HL-60 (cell line): ENCODE measurements at places on chromosomes 4 and X.

GRCh38 chrX:84729809-84730208, 227.6 kb upstream of the HDX start:
- peak; percentile 19 for DNase-seq

DNA sequence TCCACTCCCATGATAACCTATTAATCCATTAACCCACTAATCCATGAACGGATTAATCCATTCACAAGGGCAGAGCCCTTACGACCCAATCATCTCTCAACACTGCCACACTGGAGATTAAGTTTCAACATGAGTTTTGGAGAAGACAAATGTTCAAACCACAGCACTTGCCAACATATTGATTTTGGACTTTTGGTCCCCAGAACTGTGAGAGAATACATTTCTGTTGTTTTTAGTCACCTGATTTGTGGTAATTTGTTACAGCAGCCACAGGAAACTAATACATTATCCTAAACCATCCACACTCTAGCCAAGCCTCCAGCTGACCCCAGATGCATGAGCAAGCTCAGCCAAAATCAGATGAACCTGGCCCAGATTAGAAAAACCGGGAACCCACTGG, 22.4 kb downstream of the SEC24D start:
- no peak for DNase-seq

DNA sequence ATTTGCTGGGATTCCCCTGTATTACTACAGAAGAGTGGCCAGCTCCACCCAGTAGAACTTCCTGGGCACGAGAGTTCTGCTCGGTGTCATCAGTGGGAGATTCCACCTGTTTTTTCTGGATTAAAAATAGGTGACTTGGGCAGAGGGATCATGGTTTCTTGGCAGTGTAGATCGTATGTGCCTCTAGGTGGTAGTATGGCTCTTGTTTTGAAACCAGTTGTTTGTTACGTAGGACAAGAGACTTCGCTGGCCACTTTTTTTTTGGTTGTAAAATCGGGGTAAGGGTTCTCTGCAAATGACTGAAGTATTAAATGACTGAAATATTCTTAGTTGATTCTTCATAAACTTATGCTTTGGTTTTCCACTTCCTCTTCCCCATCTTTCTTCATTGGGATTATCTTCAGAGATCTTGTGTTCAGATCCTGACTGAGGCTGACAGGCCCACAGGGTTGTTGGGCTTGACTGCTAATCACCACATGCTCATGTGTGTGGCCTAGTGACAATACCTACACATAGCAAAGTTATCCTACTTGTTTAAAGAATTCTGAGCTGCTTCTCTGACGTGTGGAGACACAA, 43.8 kb upstream of the WDR1 start:
- DNase-seq: no peak

GRCh38 chr4:30768277-30768676, 48.1 kb downstream of the PCDH7 start:
- DNase-seq: no peak

- no peak for DNase-seq
These were observed 552.7 kb upstream of the SLIT2 start for GRCh38 chr4:19698961-19699360.

GRCh38 chrX:44162964-44163475, 180.5 kb downstream of the EFHC2 start:
- DNase-seq: no peak

- no peak for DNase-seq
These were observed 9.7 kb upstream of the TMEM165 start for GRCh38 chr4:55386073-55386472.

- DNase-seq: no peak
These were observed 27.2 kb downstream of the NOP14 start for GRCh38 chr4:2935762-2936743.

DNA sequence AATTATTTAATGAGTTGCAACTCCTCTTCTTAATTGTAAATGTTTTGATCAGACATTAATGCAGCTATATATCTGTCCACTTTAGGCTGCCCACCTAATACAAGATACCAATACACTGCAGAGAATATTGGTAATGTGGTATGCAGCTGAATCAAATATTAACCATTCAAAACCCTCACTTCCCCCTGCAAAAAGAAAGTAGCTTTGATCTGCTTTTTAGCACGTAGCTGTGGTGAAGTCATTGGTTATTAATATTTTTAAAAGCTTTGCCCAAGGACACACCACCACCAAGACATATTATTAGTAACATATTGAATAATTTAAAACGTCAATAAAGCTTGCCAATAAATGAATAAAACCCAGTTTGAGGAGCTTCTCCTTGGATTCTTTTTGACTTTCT, 28.6 kb upstream of the CYP2U1 start:
- no peak for DNase-seq

GRCh38 chr4:90357117-90357710, 230.0 kb downstream of the CCSER1 start:
- DNase-seq: peak; percentile 12

DNA sequence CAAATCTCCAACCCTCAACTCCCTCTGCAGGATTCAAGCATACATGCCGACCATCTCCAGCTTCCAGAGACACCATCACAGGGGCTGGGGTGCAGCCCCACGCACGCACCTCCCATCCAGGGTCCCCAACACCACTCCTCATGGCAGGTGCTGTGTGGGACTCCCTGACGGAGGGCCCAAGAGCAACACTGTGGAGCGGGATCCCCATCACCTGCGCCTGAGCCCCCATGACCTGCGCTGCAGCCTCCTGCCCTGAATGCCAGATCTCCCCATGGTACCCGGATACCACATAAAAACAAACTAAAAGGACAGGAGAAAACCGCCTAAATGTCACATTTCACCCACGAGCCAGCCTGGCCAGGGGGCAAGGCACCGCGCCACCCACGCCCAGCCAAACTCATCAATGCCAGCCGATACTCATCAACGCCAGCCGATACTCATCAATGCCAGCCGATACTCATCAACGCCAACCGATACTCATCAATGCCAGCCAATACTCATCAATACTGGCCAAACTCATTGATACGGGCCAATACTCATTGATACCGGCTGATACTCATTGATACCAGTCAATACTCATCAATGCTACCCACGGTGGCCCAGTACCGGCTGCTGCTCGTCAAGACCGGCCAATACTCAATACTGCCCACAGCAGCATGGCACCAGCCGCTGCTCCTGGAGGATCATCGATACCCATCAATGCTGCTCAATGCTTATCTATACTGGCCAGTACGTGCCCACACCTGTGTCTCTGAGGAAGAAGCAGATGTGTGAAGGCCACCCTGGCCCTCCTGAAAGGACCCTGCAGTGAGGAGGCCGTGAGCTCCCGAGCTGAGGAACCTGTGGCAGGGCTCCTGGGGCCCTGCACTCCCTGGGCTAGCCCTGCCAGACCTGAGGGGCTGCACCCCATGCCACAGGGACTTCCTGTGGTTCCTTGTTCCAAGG, 6.2 kb downstream of the CTBP1 start:
- no peak for DNase-seq

DNA sequence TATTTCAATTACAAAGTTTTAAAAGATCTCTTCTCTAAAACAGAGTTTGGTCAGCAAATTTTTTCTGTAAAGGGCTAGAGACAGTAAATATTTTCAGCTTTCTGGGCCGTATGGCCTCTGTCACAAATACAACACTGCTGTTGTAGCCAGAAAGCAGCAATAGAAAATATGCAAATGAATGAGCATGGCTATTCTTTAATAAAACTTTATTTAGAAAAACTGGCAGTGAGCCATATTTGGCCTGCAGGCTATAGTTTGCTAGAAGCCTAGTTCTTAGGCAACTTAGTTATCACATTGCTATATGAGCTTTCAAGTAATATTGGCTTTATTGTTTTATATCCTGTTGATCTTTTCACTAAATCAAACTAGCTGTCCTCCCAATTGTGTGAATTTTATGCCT, 26.5 kb upstream of the XK start:
- no peak for DNase-seq

DNA sequence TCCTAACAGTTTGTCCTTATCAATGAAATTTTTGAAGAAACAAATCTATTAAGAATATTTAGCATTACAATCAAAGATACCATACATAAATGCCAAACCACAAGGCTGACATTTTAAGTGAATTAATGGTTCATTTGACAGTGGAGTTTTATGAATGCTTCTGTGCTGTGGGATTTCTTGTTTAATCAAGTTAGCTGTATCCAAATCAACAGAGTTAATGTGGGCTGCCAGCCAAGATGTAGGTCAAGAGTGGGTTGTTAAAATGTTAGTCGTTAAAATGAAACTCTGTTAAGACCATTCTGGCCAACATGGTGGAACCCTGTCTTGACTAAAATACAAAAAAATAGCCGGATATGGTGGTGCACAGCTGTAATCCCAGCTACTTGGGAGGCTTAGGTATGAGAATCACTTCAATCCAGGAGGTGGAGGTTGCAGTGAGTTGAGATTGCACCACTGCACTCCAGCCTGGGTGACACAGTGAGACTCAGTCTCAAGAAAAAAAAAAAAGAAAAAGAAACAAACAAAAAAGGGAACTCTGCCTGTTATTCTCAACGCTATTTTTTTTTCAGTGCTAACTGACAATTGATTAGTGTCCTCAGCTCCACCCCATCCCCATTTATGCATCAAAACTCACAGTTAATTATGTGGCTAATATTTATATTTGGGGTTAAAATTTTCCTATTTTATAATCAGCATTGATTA, 20.2 kb downstream of the GPAT3 start:
- DNase-seq: peak; percentile 49

- no peak for DNase-seq
These were observed 268.1 kb downstream of the LAS1L start for GRCh38 chrX:65266482-65266881.

DNA sequence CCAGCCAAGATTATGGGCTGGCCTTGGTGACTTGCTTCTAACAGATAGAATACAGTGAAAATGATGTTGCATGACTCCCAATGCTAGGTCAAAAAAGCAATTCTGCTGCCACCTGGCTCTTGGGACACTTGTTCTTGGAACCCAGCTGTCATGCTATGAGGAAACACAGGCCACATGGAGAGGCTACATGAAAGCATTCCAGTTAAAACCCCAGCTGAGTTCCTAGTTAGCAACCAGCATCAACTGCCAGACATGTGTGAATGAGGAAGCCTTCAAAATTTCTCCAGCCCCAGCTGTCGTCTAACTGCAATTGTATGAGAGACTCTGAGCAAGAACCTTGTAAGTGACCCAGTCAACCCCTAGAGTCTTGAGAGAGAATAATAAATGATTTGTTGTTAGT, 105.2 kb upstream of the FGF16 start:
- DNase-seq: no peak

- DNase-seq: peak; percentile 9
These were observed 6.5 kb upstream of the SERTM2 start for GRCh38 chrX:111504941-111505340.

DNA sequence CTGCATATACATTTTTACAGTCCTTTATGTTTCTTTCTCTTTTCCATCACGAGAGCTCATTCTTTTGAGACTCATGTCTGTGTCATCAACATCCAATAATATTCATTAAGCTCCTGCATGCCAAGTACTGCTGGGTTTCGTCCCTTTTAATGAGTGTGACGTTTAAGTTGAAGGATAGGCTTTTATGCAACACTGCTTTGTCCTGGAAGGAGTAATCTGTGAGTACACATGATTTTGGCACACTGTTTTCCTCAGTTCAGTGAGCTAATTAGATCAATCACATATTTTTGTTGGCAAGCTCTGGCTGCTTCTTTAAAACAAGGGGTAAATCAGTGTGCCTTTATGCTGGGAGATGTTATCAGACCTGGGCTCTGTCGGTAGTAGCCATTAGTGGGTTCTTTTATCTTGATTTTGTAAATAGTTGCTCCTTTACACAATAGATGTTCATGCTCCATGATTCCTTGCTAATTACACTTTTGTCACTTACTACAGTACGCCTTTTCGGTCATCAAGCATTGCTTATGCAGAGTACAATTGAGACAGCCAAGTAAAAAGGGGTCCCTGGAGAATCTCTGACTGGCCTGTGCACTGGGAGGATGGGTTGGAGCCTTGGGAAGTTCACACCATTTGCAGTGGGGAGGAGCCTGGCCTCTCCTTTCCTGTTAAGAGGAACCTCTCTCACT, 132.6 kb downstream of the FHIP1A start:
- no peak for DNase-seq

GRCh38 chr4:20554134-20554533, 146.1 kb upstream of the PACRGL start:
- DNase-seq: no peak

DNA sequence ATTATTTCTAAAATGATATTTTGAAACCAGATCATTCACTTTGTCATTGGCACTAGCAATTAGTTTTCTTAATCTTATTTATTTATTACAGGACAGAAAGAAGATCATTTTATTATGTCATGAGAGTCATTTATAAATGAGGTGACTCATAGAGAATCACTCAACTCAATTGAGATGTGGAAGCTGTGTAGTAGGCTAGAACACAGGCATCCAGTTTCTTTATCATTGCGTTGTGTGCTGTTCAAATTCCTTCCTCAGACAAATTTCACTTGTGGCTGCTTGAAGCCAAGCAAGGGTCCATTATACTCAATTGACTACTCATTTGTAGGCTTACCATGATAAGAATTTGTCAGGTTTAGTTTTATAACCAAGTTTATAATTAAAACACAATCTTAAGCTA, 87.6 kb downstream of the MRPL1 start:
- no peak for DNase-seq

DNA sequence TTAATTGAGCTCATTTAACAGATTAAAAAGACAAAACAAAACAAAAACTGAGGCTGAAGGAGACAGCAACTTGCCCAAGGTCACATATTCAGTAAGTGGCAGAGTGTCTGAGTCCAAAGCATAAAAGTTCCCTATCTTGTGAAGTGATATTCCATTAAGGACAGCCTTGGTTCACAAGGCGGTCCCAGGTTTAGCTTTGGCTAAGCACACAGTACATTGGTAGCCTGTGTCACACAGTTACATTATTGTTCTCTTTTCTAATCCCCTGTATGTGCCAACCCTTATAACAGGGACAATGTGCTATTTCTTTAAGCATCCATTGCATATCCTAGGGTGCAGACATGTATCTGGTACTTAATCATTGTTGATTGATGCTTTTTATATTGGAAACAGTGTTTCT, 139.9 kb downstream of the NPNT start:
- DNase-seq: no peak

GRCh38 chrX:148723551-148723950, 223.1 kb downstream of the AFF2 start:
- DNase-seq: no peak

DNA sequence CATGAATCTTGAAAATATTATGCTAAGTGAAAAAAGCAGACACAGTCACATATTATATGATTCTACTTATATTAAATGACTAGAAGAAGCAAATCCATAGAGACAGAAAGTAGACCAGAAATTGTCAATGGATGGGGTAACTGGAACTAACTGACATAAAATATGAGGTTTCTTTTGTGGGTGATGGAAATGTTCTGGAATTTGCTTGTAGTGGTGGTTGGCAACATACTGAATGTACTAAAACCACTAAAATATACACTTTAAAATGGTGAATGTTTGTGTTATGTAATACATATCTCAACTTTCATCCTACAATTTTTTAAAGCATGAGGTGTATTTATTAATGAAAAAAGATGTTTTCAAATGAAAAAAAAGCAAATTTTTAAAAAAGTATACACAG, 14.7 kb downstream of the CNOT6L start:
- DNase-seq: no peak

DNA sequence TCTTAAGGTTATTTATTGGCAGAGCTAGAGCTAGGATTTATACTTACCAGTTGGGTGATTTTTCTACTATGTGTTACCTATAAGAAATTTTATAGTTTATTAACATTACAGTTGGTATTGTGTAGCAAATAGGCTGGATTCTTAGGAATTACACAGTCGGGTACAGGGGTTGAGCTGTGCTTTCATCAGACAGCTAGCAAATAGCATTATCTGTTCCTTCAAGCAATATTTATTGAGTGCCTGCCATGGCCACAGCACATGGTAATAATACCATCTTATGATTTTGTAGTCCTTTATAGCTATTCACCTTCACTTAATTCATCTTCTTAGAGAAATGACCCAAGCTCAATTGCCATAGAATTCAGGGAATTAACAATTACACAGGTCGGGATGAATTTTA, 109.4 kb upstream of the PACRGL start:
- no peak for DNase-seq
